Caudate nucleus (tissue), 63 donors: ENCODE measurements at places on chromosomes 2 and 18.

DNA sequence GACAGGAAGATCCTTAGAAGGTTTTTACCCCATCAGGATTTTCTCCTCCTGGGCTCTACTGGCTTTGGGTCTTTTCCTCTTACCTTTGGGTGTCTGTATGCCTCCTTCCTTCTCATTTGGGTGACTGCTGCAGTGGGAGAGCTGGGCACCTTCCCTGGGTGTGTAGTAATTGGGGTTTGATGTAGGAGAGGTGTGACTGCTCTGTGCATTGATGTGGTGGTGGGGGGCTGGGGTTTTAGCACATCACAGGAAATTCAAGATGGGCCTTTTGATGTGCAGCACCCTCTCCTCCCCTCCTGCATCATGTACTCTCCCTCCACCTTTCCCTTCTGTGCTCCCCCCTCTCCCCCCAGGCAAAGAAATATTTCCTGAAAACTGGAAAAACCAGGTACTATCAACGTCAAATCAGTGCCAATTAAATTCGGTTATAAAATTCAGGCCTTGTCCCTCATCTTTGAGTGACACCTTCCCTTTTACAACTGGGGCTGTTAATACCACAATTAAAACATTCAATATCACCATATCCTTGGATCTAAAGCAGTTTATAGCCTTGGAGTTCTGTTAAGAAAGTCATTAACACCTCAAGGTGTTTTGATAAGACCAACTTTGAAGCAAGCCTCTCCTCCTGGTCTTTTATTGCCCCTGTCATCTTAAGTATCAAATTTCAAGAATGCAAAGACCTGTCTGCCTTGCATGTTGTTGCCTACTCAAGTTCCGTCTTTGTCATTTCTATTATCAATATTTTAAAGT is 23.3 kb downstream of the EDAR start:
- no peak for DNase-seq

DNA sequence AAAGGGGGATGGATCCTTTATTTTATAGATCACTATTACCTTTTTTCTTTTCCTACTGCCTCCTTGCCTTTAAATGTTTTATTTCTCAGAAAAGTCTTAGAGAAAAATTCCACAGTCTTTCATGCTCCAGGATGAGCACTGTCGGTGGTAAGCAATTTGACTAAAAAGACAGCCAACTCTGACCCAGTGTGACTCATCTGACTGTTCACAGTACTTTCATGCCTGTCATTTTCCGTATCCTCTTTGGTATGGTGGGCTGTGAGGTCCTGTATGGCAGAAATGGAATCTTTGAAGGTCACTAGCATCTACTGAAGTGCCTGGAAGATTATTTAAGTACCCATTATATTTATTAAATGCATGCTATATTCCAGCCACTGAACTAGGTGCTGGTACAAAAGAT is 2.1 kb upstream of the RFTN2 start:
- no peak for DNase-seq

GRCh38 chr2:104344985-104345384 is 508.9 kb upstream of the POU3F3 start:
- DNase-seq = no peak

GRCh38 chr2:227818675-227819397 is 5.2 kb downstream of the CCL20 start:
- no peak for DNase-seq

DNA sequence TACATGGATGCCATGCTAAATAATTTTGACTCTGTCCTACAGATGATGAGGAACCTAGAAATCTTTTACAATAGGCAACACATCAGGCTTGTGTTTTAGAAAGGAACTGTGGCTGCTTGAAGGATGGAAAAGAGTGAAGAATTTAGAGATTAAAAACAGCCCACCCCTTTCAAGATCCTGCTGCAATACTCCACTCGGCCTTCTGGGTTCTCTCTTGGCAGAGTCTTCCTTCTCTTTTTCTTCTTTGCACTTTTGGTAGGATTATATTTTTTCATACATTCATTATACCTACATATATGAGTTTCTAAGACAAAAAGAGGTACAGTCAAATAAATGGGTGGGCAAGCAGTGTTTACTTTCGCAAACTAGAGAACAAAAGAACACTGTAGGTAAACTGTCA is 474.3 kb downstream of the ERBB4 start:
- DNase-seq = no peak

DNA sequence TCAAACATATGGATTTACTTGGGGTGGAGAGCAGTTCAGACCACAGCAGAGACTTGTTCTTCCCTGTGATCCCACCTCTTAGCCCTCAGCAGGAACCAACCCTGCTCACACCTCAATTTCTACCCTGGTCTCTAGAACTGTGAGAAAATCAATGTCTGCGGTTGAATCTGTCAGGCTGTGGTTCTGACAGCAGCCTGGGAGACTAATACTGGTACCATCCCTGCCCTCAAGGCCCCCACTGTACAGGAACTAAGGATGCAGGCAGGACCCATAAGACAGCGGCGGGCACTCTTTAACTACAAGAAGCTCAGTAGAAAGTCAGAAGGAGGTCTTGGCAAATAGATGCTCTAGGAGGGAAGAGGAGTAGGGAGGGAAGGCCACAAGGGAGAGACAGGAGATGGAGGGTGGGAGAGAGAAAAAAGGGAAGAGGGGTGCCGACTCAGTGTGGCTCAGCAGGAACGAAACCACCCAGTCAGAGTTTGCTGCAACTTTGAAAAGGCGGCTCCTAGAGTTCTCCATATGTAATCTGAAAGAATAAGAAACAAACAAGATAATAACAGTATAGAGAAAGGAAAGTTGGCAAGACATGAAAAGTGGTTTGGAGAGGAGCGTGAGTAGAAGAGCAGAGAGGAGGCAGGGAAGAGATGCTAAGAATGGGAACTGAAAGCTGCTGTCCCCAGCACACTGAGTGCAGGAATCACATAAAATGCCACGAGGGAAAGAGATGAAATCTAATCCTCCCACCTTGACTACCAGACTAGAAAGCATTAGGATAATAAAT is 323.9 kb upstream of the ID2 start:
- no peak for DNase-seq
